ENCODE measurements at places on chromosomes 7 and 10.
A peak's percentile ranks its signal among the peaks of the same experiment; 100 is the strongest.

DNA sequence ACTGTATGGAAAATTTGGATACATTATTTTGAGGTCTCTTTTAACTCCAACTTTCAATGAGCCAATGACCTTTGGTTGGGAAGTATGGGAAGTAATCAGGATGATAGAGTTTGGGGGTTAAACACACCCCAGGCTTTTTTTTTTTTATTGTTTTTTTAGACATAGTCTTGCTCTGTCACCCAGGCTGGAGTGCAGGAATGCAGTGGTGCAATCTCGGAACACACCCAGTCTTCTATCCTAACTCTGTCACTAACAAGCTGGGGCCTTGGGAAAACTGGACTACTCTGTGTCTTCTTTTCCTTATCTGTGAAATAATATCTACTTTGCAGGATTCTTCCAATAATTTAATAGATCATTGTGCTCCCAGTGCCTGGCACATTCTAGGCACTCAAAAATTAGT lies 37.6 kb upstream of the AGBL3 start:
- no peak for DNase-seq

DNA sequence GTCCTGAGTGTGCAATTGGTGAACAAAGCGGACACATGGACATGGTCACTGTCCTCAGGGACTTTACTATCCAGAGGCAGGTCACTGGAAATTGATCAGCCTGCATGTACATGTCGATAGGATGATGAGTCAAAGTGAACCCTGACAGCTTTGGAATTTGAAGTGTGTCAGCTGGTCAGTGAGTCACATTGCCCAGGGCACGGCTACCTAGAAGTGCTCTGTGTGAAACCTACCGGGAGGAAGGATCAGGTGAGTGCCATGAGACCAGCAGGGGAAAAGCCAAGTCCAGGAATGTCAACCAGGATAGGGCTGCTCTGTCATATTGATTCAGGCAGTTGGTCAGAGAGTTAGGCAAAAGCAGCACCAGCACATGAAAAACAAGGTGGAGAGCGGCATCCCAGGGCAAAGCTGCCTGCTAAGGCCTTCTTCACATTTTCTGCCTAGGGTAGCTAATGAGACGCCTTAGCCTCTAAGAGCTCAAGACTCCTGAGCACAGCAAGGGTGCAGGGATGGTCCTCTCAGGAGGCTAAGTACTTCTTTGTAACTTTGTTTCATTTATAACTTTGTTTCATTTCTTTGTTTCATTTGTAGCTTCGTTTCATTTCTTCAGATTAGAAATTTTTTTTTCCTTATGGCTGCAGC lies 19.4 kb upstream of the PDCD4 start:
- DNase-seq: no peak

DNA sequence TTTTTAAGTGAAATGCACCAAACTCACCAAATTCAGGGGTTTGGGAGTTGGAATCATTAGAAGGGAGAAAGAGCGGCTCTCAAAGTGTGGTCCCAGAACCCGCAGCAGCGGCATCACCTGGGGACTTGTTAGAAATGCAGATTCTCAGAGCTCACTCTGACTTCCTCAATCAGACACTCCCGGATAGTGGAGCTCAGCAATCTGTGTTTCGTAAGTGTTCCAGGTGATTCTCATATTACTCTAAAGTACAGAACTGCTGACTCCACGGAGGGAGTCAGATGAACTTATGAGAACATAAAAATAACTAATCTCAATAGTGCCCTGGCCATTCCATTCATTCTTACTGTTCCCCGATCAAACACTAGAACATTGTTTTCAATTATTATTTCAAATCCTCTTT lies 358.7 kb upstream of the MYO3A start:
- DNase-seq: no peak

- no peak for DNase-seq
Observed at GRCh38 chr10:7561216-7561893, 105.4 kb downstream of the ITIH5 start.

DNA sequence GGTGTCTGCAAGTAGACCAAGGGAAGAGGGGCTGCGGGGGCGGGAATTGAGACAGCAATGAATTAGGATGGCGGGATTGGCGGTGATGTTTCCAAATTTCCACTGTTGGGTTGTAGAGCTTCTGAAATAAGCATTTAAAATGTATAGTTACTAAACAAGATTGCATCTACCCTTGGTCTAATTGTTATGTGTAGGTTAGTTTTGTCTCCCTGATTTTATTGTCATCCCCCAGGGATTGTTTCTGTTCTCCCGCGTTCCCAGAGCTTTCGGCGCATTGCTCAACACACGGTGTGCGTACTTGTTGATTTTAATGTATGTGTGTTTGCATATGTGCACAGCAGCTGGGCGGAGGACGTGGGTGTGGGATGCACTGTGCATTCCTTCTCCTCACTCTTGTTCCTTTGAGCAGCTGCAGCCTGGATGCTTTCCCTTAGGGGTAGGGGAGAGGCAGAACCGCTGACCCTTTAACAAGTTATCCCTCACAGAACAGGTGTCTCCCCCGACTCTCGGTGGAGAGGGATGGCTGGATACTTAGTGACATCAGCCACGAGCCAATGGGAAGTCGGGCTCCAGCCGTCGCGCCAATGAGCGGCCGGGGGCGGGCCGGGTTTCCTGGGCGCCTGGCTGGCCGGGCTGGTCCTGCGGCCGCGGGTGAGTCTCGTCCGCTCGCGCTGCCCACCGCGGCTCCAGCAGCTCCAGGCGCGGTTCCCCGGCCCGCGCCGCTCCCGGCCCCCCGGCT lies at the start of gene TSPAN33:
TSS of gene TSPAN33 (plus strand) at position 613 of the 739 bp plus-strand sequence. CDS start 274 bp downstream, outside the sequence.
- peak; percentile 70 for DNase-seq

DNA sequence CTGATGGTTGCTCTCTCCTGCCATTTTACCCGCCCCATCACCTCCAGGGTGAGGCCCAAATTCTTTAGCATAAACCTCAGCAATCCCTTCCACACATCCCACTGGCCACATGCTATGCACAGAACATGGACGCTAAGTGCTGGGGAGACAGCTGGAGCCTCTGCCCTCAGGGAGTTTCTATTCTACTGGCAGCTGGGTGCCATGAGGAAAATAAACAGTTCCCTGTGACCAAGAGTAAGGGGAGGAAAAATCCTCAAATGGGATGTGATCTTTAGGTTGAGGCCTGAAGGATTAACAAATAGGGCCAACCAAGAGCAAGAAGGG lies 1.2 kb downstream of the PARP12 start:
- DNase-seq: no peak

DNA sequence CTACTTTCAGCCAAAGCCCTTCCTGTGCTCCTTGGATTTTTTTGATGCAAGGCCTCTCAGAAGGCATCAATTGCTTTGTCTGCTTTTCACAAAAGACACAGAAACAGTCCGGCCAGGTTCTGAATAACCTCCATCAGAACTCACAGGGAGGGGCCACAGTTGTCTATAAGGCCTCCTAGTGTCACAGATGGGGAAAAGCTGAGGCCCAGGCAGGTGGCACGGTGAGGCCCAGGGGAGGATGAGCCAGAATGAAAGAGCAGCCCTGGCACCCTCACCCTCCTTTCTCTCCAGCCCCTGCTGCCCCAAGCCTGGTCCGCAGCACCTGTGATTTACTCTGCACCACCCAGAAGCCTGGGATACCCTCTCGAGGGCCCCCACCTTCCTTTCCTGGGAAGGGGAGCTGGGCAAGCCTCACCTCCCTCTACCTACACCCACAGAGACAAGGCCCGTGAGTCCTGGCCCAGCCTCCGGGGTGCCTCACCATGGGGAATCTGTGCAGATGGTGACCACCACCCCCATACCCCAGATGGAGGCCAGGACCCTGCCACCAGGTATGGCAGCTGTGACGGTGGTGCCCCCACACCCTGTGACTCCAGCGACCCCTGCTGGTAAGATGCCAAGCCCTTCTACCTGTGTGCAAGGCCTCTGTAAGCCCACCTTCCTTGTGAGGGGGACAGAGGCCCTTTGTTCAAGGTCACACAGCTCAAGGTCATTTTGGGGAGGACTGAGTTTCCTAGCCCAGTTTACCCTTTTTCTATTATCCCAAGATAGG lies 26.2 kb upstream of the ZNF467 start:
- DNase-seq: peak; percentile 54

- no peak for DNase-seq
Observed at GRCh38 chr10:76080991-76081390, 649.6 kb downstream of the LRMDA start.

DNA sequence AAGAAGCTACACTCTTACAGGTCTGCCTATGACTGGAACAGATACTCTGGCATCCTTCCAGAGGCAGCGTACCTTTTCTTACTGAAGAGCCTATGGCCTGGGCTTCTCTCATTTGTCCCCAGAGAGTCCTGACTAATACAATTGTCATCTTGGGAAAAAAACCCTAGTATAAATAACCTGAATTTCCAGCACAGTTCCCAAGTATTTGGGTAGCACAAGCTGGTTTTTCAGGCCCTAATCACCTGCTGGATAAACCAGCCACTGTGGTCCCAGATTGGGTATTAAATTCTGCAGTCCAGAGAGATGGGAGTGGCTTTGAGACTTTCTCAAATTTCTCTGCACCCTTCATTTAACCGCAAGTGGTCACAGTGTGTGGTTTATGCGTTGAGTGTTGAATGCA lies 186.8 kb upstream of the NEBL start:
- DNase-seq: no peak

DNA sequence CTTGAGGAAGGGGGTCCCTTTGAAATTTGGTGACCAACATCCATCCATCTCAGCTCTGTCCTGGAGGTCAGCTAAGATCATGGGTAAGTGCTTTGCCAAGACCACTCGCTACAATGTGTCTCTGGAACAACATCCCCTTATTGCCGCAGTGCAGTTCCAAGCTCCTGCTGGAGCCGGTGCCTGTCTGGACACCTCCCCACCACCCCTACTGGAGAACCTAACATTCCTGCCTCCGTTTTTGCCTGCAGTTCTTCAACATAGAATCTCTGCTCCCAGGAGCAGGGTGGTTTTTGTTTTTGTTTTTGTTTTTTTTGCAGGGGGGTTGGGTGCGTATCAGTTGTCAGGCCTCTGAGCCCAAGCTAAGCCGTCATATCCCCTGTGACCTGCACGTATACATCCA lies 51.2 kb upstream of the FXYD4 start:
- DNase-seq: no peak

DNA sequence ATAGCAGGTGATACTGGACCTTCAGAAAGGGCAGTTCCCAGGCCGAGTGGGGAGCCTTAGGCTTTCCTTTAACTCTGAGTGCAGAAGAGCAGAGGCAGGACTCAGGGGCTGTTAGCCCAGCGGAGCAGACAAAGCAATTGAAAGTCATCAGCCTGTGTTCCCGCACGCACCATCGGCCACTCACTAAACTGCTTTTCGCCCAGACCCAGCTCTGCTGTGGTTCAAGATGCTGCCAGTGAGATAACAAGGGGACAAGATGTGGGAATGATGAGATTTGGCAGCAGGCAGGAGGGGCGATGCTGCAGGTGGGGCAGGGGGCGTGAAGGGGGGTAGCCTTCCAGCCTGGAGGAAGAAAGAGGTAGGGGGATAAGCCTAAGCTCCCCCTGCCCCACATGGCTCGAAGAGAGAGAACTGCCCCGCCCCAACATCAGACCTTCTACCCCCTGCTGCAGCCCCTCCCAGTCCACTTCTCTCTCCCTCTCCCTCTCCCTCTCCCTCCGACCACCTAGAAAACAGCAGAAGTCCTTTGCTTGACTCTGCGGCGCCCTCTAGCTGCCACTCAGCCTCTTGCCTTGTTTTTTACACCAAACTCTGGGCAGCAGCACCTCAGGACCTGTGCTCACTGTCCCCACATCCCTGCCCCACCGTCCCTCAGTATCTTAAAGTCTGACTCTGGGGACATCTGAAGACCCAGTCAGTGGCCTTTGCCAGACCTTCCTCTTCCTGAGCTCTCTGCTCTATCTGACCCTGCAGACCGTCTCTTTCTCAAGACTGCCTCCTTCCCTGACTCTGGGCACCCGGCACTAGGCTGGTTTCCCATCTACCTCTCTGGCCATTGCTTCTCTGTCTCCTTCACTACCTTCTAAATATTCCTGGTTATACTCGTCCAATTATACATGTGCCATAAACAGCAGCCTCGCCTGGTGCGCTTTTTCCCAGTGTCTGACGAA lies 110.5 kb downstream of the C10orf105 start:
- DNase-seq: peak; percentile 86

DNA sequence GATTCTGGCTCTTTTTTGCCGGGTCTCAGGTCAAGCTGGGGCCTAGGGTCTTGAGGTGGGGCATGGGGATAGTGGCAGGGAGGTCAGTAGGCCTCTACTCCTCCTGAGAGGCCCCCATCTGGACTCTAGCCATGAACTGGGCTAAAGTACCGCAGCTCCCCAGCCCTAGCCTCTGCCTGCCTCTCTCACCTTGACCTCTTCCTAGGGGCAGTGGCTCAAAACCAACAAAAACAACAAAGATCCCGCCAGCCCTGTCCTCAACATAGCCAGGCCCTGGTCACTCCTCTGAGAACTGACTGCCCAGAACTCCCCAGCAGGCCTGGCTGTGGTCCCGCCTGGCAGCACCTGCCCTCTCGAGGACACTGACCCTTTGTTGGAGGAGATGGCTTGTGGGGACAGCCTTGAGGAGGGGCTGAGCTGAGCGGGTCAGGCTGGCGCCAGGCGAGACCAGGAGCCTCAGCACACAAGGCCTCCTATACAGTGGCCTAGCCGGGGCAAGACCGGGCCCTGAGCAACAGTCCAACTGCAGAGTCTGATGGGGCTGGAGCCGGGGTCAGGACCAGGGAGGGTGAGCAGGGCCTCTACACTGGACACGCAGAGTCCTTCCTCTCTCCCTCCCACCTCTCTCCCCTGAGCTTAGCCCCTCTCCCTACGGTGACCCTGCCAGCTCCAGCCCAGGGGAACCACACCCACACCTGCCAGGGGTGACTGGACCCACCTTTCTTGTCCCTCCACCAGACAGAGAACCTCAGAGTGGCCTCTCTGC lies 11.6 kb upstream of the PPIF start:
- DNase-seq: no peak

GRCh38 chr7:159109653-159110035 lies 35.0 kb downstream of the VIPR2 start:
- no peak for DNase-seq

DNA sequence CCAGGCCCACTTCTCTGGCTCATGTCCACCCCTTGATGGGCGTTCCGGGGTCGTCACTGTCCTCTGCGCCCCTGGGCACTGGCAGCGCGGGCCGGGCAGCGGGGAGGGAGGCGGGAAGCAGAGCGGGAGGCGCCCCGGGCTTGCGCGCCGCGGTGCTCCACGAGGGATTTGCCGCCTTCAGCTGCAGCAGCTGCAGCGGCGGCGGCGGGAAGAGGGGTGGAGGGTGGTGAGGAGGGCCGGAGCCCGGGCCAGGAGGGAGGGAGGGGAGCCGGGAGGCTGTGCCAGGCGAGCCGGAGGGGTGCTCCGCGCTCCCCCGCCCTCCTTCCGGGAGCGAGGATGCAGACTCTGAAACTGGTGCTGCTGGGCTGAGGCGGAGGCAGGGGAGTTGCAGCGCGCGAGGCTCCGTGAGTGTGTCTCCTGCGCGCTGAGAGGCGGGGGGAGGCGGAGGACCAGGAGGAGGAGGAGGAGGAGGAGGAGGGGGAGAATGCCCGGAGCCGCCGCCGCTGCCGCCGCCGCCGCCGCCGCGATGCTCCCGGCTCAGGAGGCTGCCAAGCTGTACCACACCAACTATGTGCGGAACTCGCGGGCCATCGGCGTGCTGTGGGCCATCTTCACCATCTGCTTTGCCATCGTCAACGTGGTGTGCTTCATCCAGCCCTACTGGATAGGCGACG lies at the start of gene LHFPL3:
TSS of gene LHFPL3 (plus strand) at position 308 of the 674 bp plus-strand sequence.
- no peak for DNase-seq

All from hematopoietic multipotent progenitor cell treated with erythropoietin and hydrocortisone succinate and interleukin-3 and kit ligand, for 6 days (in vitro differentiated cells).